ENCODE measurements at places on chromosomes 3 and 15. TPM values are rescaled to one million over a fixed set of nuclear protein-coding genes. Genes with fewer than 3 reads are reported as not detected.

DNA sequence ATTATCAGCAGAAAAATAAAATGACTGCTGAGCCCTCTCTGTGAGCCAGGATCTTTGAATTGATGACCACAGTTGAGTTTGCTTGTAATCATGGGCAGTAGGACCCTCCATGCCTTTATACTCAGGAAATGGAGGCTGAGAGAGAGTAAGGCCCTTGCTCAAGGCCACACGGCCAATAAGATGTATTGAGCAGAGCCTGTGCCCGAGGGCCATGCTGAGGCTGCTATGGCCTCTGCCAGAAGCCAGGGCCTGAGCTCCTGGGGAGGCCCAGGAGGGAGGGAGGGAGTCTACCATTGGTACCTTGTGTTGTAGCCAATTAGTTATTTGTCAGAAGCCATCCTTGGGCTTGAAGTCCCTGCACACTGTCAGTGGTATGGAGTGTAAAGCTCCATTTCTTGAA lies 151.4 kb downstream of the DNAJB8 start:
- DNase-seq: no peak

DNA sequence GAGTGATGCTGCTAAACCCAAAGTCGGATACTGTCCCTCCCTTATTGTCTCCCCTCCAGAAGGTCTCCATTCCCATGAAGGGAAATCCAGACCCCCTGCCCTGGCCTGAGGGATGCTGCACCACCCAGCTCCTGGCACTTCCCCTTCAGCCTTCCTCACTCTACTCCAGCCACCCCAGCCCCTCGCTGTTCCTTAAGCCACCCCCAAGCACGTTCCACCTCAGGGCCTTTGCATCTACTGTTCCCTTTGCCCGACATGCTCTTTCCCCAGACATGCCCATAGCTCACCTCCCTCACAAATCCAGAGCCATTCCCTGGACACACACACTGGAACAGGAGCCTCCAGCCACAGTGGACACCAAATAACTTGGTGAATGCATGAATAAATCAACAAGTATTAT lies 8.1 kb downstream of the WNT7A start:
- DNase-seq: no peak

DNA sequence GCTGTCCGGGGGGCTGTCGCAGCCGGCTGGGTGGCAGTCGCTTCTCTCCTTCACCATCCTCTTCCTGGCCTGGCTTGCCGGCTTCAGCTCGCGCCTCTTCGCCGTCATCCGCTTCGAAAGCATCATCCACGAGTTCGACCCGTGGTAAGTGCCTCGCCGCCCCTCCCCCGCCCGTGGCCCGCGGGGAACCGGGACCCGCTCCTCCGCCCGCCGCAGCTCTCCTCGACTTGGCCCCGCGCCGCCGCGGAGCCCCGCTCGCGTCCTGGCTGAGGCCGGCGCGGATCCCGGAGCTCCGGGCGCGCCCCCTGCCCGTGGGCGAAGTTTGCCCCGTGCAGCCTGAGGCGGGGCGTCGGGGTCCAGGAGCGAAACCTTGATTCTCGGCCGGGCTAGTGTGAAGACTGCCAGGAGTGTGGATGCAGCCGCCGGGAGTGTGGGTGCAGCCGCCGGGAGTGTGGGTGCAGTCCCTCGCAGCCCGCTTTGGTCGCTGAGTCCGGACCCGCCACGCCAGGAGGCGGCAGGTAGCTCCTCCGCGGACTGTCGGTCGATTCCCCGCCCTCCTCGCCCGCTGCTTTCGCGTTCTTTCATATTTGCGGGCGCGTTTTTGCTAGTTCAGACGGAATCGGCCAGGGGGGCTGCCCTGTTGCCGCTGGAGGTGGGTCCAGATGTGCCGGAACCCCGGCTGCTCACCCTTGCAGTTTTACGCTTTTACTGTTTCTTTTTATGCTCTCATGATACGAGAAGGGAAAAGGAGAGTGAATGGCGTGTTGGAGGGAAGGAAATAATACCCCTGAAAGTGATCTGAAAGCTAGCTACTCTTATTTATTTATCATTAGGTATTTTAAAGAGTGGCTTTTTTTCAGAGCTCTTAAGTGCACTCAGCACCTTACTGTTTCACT lies 692 bp downstream of the STT3B start:
- no peak for DNase-seq

The SNX22 gene
- 2.8 TPM for polyA plus RNA-seq

- no peak for DNase-seq
These were observed 71.6 kb downstream of the MEIS2 start for GRCh38 chr15:37028625-37029296.

DNA sequence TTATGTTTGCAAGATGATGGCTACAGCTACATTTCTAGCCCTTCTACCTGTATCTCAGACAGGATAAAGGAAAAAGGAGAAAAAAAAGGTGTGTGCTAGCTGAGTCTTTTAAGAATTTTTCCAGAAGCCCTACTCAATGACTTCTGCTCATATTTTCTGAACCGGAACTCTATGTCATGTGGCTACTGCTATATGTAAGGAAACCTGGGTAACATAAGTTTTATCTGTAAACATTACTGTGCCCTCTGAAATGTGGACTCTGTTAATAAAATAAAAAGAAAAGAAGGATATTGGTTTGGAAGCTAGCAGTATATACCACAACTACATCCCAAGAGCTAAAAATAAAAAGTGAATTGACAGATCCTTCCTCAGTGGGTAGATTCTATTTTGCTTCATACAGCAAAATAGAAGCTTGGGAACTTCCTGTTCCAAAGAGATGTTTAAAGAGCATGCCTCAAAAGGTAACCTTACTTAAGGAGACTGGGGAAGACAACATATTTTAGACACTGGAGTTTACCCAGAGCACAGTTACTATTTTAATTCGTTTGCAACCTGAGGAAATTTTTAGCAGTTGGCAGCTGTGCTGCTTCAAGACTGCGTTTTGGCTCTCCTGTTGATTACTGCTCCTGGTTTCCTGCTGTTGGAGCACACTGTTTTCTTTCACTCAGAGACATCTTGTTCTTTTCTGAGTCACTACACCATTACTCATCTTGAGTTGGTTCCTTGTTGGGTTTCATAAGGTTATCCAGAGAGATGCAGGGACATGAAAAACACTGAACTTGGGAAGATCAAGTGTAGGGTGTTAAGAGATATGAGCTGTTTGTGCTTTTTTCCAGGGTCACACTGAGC lies 280.7 kb downstream of the NFKBIZ start:
- DNase-seq: no peak

DNA sequence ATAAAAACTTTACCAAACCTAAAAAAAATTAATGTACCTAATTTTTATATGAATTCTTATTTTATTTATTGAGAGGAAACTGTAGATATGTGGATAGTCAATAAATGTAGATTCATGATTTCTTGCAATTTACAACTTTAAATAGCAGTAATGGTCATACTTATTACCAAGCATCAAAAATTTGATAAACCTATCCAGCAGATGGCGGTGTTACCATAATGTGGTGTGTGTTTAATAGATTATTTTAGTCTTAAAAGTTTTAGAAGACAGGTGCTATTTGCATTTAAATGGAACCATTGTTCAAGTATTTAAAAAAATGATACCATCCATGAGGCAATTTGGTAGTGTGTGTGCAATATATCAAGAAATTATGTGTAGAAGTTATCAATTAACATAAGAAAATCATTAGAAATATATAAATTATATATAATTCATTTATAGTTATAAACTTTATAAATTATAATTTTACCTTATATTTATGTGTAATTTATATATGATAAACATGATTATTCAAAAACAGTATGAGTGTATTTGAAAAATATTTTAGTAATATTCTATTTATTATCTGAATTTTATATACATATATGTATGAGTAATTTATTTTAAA lies 176.0 kb upstream of the BCHE start:
- DNase-seq: peak; percentile 12

GRCh38 chr3:47265725-47266428 lies 16.7 kb downstream of the KIF9 start:
- no peak for DNase-seq

DNA sequence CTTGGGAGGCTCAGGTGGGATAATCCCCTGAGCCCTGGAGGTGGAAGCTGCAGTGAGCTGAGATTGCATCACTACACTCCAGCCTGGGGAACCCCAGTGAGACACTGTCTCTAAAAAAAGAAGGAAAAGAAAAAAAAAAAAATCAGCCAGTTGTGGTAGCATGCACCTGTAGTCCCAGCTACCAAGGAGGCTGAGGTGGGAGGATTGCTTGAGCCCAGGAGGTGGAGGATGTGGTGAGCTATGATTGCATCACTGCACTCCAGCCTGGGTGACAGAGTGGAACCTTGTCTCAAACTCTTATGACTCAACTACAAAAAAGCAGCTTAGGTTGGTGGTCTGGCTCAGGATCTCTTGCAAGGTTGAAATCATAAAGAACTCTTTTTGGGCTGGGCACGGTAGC lies 19.3 kb upstream of the GPX1 start:
- no peak for DNase-seq

DNA sequence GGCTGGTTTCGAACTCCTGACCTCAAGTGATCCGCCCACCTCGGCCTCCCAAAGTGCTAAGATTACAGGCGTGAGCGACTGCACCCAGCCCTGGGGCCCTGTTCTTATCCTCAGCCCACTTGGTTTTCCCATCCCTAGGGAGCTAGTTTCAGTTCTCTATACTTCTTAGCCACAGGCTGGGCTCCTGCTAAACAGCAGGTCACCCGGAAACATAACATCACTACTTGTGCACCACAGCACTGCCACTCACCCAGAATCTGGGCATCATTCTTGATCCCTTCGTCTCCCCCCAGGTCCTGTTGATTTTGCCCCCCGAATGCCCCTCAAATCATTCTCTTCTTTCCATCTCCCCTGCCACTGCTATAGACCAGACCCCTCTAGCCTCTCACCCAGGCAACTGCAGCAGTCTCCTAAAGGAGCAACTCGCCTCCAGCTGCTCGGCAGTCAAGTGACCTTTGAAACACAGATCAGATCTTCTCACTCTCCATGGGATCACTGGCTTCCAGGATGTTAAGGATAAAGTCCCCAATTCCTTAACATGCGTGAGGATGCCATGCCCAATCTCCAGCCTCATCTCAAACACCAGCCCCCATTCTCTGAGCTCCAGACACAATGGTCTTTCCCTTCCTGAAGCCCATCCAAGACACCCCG lies 5.6 kb upstream of the AP3S2 start:
- no peak for DNase-seq

DNA sequence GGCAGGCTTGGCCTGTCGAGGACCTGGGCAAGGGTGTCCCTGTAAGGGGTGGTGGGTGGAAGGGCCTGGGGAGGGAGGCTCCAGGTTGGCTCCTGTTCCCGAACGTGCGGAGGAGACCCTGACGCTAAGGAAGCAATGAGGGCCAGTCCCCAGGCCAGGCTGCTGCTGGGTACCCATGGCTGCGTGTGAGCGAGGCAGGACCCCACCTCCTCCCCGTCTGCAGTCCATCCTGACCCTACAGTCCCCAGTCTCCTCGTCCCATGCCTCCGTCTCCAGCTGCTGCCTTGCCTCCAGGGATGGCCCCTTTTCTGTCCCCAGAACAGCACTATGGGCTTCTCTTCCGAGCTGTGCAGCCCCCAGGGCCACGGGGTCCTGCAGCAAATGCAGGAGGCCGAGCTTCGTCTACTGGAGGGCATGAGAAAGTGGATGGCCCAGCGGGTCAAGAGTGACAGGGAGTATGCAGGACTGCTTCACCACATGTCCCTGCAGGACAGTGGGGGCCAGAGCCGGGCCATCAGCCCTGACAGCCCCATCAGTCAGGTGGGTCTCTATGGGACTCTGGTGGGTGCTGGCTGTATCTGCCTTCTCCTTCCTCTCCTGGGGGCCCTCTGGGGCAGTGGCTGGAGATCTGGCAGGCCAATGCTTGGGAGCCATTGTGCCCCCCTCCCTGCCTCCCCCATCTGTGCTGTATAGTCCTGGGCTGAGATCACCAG lies 571 bp downstream of the FES start:
- DNase-seq: no peak
